ENCODE measurements at places on chromosomes 1 and 21. TPM values are rescaled to one million over a fixed set of nuclear protein-coding genes. Genes with fewer than 3 reads are reported as not detected.
A peak's percentile ranks its signal among the peaks of the same experiment; 100 is the strongest.

DNA sequence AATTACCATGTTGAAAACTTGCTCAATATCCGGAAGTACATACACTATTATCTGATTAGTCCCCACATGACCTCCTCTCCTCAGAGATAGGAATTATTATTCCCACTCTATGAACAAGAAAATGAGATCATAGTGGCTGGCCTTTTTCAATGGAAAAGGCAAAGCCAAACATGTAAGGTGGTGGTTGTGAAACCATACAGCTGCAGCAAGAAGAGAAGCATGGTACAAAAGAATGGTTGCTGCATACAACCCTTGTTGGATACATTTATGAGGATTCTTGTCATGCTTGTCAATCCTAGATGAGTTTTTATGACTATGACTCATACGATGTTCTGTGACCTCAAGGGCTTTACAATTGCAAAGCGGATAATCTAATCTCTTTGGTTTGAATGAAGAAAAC, 514.7 kb downstream of the PLPP3 start:
- peak; percentile 51 for DNase-seq

Gene TPTE
- not detected for polyA plus RNA-seq

DNA sequence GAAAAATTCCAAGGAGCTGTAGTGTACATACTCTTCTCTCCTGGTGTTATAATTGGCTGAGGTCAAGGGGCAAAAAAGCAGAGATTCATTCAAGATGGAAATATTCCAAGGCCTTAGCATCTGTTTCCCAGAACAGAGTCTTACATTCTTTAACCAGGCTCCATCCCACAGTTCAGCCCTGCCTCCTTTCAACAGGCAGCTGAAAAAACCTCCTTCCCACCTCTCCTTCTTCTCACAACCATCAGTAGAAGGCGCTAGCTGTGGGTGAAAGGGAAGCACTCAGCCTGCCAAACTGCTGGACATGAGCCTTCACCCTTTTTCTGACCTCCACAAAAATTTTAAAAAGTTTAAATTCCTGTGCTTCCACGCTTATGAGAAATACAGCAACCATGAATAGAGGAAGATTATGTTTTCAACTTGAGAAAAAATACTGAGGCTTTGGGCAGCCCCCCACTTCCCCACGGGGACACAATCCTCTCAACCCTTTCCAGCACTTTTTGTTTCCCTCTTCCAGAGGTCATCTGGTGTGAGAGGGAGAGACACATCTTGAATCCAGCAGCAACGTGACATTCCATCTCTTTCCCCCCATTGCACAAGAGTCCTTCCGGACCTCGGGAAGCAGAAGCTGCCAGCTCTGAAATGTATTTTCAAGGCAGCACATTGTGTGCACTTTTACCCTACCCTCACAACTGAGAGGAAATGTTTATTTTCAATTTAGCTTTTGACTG, 43.2 kb upstream of the FMO2 start:
- peak; percentile 39 for DNase-seq

Gene KRTAP13-3
- polyA plus RNA-seq, result not detected

DNA sequence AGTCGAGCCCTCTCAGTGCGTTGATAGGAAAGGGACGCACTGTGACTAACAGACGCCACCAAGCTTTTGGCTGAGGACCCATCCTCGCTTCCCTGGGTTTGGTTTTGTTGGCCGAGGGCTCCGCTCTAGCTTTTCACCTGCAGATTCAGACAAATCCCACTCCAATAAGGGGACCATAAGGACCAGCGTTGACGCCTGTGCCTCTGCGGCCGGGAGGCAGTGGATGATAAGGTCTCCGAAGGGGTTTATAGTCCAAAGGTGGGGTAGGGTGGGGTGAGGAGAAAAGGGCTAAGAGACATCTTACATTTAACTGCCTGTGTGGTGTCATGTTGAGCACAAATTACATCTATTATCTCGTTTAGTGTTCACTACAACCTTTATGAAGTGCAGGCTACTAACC, 760 bp downstream of the PEX14 start:
- peak; percentile 82 for DNase-seq

GRCh38 chr1:210722410-210723081, 393.8 kb downstream of the HHAT start:
- DNase-seq, result no peak

Data from large intestine (tissue), 12 donors.